ENCODE measurements at places on chromosomes 7 and 10. TPM values are rescaled to one million over a fixed set of nuclear protein-coding genes. Genes with fewer than 3 reads are reported as not detected.

PLCE1 gene
- 0.16 TPM for total RNA-seq

SYT15 gene
- total RNA-seq, result 0.44 TPM

FAM241B gene
- 0.88 TPM for total RNA-seq

SPDYE6 gene
- 0.06 TPM for total RNA-seq

PDCD4 gene
- total RNA-seq, result 37.9 TPM

TMEM168 gene
- total RNA-seq, result 46.6 TPM

SFRP4 gene
- not detected for total RNA-seq

OGDHL gene
- total RNA-seq, result 0.16 TPM

NUPR2 gene
- not detected for total RNA-seq

PALD1 gene
- total RNA-seq, result 105 TPM

Measured in bladder microvascular endothelial cell (primary cell).